ENCODE measurements at places on chromosomes 16 and 17.

GRCh38 chr17:17900615-17901520, 64.1 kb upstream of the SREBF1 start:
- DNase-seq, result peak; percentile 98

DNA sequence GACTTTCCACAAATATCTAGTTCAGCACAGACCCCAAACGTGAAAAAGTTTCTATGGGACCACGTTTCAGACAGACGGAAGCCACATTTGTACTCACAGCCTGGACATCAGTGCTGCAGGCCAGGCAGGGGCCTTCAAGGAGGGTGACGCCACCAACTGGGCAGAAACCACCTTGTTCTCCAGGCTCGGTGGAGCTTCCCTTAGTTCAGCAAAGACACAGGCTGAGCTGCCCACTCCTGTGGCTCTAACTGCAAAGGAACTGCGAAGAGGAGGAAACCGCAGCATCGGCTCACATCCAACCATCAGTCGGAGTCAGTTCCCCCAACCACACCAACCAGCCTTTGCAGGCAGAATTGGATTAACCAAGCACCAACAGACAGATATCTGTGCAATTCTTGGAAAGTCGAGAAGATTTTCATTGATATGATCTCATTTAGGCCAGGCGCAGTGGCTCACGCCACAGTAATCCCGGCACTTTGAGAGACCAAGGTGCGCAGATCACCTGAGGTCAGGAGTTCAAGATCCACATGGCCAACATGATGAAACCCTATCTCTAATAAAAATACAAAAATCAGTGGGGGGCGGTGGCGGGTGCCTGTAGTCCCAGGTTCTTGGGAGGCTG, 73.3 kb upstream of the CNEP1R1 start:
- DNase-seq, result no peak

- DNase-seq, result no peak
Observed at GRCh38 chr16:21953541-21953902, 361 bp downstream of the UQCRC2 start.

DNA sequence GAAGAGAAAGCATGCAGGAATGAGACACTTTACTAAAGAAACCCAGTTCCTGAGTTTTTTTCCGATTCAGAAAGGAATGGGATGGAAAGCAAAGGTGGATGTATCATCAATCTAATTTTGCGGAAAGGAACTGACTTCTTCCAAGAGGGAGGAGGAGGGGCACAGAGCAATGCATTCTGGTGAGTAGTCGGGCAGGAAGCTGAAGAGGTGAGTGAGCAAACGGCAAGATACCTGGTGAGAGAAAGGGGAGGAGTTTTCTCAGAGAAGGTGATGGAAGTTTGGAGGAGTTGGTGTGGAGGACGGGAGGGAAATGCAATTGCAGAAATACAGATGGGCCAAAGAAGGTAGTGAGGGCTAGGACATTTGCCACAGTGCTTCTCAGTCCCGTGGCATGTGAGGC, 713.2 kb downstream of the KCNJ2 start:
- no peak for DNase-seq

GRCh38 chr16:11173426-11173825, 82.6 kb downstream of the SOCS1 start:
- no peak for DNase-seq

DNA sequence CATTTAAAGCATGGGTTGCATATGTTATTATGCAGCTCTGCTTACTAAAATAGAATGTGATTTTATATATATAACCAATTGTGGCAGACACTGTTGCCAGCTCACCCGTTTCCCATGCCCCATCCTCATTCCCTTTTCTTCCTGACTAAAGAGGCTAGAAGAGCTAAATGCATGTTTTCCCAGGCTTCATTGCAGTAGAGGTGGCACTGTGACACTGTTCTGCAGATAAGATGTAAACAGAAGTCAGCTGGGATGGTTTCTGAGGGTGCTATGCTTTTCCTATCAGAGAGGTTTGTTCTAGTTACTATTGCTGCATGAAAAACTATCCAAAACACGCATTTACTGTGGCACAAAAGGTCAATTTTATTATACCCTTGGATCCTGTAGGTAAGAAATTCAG, 5.7 kb upstream of the TOB1 start:
- DNase-seq, result no peak

- DNase-seq, result no peak
Observed at GRCh38 chr17:17742133-17742621, 60.9 kb downstream of the RAI1 start.

DNA sequence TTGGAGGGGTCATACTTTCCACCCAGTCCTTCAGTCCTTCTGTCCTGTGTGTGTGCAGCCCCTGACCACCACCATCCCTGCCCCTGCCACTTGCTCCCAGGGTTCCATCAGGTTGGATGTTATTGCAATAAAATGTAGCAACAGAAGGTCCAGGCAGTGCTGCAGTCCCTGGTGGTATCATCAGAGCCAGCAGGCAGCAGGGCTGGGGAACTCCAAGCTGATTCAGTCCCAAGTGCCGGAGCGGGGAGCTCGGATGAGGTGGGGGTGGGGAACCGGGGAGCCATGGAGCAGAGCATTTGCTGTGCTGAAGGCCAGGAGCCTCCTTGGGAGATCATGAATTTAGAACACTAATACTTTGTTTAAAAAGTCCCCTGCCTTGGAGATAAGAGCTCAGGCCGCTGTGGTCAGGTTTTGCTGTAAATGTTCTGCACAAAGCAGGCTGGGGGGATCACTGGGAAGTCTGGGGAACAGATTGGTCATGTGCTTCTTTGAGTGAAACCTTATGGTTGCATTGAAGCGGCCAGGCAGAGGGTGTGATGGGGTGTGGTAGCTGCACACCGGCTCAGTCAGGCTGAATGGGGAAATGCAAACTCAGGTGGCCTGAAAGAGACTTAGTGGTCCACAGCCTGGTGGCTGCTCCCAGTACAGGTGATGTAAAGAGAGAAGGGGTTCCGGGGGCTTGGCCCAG, 225.9 kb downstream of the SEC14L1 start:
- DNase-seq, result no peak

GRCh38 chr17:61230461-61230860, 169.2 kb upstream of the TBX2 start:
- DNase-seq, result no peak

GRCh38 chr16:69767459-69768229, 5.5 kb downstream of the WWP2 start:
- DNase-seq, result no peak

DNA sequence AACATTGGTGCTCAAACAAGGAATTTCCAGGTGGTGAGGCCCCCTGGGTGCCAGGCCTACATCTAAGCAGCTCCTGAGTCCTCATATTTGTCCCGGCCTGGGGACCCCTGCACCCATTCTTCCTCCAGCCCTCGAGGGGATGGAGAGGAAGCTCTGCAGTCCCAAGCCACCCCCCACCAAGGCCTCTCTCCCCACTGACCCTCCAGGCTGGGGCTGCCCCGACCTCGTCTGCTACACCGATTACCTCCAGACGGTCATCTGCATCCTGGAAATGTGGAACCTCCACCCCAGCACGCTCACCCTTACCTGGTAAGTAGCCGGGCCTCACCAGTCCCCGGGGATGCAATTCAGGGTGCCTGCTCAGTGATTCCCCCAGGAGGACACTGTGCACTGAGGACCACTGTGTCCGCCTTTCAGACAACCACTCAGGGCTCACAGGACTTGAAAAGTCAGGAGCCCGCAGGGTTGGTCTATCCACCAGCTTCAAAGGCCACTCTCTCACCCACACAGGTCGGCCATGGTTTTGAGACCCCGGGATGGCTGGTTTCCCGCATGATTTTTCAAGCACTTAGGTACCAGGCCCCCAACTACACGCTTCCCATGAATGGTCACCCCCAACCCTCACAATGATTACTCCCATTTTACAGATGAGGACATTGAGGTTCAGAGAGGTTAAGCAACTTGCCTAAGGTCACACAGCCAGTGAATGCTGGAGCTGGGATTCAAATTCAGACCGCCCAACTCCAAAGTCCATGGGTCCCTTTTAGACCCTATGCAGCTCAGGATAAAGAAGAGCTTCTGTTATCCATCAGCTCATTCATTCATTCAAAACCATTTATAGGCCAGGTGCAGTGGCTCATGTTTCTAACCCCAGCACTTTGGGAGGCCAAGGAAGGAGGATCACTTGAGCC, 32.4 kb downstream of the IL21R start:
- no peak for DNase-seq

DNA sequence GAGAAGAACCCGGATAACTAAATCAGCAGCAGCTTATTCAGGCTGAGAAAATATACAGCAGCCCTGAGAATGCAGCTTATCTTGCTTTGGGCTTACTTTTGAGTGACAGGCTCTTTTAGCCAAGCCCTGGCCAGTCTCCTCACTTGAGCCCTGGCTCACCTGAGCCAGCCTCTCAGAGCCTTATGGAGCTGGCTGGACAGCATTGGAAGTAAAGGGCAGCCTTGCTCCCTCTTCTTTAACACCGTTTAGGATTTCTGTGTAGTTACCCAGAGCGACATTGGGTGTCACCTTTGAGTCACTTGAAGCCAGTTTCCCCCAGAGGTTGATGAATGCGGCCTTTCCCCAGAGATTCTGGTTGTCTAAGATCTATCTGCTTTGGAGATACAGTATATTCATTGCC, 7.7 kb upstream of the NPIPB2 start:
- no peak for DNase-seq

- DNase-seq, result no peak
Observed at GRCh38 chr16:70257391-70257790, 5.7 kb upstream of the EXOSC6 start.

GRCh38 chr16:63195336-63195735, 1159.1 kb upstream of the CDH8 start:
- no peak for DNase-seq

GRCh38 chr17:78919861-78920450, 5.2 kb downstream of the TIMP2 start:
- DNase-seq, result no peak

- DNase-seq, result no peak
Observed at GRCh38 chr17:21679256-21680146, 12.8 kb upstream of the KCNJ18 start.

DNA sequence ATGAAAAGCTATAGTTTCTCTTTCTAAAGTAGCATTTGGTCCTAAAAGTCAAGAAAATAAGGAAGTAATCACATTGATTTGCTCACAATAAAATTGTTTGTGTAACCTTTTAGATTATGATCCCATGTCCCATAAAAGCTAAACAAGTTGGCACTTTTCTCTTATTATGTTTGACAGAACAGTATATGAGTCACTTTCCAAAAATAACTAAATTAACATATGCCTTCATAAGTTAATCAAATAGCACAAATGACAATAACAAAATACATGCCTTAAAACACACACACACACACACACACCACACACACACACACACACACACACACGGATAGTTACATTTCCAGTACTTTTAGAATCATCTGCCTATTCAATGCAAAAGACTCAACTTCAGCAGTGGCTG, 2.8 kb downstream of the MED13 start:
- peak; percentile 41 for DNase-seq

DNA sequence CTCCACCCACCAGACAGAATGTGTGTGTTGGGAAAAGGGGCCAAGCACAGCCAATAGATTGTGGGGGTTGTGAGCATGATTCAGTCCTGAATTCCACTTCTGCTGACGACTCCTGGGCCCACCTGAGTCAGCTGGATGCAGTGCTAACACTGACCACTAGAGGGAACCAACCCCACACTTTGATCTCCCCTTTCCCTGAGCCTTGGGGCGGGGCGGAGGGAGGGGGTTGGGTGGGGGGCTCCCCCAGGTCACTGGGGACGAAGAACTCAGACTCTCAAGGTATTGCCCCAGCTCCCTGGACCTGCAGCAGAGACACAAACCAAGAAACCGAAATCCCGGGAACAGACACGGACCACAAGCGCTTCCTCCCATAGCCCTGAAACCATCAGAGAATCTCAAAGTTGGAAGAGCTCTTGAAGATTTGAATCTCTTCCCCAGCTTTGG, 621 bp upstream of the CSHL1 start:
- DNase-seq, result no peak

DNA sequence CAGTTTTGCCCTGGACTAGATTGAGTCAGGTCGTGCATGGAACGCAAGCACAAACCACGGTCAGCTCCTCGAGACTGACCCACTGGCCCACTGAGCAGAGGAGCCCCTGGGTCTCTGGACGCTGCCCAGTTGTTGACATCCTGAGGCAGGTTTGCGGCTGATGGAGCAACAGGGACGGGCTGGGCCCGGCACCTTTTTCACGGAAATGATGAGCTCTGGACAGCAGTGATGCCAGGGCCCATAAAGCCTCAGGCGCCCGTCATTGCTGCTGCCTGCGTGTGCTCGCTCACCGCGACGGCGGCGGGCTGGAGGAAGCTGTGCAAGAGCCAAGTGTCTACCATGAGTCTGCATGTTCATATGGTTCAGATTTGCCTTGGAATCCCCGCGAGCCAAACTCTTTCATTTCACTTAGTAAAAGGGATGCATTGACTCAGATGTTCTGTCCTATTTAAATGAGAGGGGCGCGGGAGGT, 30.8 kb upstream of the CRISPLD2 start:
- DNase-seq, result peak; percentile 88

- DNase-seq, result no peak
Observed at GRCh38 chr17:265718-266117, 84.3 kb upstream of the DOC2B start.

GRCh38 chr17:41287050-41287449, 11.6 kb downstream of the KRTAP9-7 start:
- no peak for DNase-seq

- no peak for DNase-seq
Observed at GRCh38 chr17:68359791-68360535, 68.7 kb downstream of the ARSG start.

DNA sequence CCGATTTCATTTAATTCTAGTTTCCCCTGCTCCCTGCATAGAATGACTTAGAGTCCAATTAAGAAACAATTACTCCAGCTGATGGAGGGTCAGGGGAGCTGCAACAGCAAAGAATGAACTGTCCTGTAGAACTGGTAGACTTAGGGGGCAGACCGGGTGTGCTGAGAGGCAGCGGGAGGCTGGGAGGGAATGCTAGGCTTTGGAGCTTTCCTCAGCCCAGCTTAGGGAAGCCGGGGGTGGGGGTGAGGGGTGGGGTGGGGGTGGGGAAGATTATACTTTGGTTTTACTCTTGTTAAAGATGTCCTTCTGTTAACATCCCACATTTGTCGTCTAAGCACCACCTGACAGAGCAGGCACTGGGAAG, 458.6 kb upstream of the ASIC2 start:
- DNase-seq, result no peak

GRCh38 chr16:9007177-9007794, 43.6 kb upstream of the USP7 start:
- DNase-seq, result no peak

DNA sequence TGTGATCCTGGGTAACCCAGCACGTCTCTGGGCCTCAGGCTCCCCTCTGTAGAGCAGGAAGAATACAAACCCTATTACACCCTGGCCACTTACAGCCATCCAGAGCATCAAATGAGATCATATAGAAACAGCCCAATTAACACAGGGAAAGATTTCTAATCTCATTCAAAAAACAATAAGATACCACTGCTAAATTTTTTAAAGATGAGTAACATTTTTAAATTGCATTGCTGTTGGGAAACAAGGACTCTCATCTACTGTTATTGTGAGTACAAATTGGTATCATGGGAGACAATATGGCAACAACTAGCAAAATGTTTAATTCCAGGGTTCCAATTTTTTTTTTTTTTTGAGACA, 41.1 kb downstream of the SRL start:
- DNase-seq, result no peak

Measured in AG09319 (cell line).